ENCODE measurements at places on chromosomes 13 and 19.

- no peak for DNase-seq
Measured at GRCh38 chr13:95317039-95317989, 16.1 kb upstream of the ABCC4 start.

DNA sequence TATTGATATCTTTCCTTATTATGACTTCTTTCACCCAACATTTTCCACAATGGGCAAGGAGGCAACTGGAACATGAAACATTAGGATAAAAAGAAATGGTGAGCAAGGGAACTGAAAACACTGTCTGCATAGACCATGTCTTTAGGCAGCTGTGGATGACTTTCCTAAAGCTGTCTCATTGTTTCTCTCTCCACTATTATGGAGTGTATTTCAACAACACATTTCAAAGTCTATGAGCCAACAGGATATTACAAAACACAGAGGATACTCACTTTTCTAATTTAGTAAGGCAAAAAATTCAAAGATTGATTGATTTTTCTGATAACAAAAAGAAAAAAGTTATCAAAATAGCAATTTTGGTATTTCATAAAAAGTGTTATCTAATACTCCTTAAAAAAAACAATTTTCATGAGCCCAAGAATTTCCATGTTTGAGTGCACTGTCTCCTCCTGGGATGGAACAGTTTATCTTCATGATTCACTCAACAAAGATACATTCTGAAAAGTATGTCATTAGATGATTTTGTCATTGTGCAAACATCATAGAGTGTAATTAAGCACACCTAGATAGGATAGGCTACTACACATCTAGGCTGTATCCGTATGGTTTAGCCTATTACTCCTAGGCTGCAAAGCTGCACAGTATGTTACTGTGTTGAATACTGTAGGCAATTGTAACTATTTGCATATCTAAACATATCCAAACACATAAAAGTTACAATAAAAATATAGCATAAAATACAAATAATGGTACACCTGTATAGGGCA, 1568.4 kb downstream of the SLITRK5 start:
- DNase-seq: no peak

- DNase-seq: no peak
Measured at GRCh38 chr19:18749362-18750231, 41.5 kb downstream of the COMP start.

DNA sequence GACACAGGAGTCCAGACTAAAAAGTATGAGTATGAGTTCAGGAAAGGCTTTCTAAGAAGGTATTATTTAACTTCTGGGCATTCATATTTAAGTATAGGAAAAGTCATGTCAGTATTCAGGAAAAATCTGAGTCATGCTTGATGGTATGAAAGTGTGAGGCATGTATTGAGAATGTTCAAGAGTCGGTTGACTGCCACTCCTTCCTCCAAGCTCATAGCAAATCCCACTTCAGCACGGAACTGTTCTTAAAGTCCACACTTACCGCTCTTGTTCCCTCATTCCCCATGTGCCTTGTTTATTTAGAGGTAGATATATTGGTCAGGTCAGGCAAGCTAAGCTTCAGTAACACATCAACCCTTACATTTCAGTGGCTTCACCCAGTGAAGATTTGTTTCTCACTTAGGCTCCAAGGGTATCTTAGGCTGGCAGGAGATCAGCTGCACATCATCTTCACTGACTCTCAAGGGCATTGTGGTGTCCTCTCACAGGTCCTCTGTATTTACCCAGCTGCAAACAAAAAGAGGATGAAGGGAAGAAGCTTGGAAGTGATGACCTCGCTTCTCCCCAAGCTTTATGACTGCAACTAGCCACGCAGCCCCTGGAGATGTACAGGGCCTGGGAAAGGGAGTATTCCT, 1189.2 kb downstream of the EFNB2 start:
- DNase-seq: no peak

- DNase-seq: no peak
Measured at GRCh38 chr19:13064092-13064489, 38.6 kb downstream of the LYL1 start.

DNA sequence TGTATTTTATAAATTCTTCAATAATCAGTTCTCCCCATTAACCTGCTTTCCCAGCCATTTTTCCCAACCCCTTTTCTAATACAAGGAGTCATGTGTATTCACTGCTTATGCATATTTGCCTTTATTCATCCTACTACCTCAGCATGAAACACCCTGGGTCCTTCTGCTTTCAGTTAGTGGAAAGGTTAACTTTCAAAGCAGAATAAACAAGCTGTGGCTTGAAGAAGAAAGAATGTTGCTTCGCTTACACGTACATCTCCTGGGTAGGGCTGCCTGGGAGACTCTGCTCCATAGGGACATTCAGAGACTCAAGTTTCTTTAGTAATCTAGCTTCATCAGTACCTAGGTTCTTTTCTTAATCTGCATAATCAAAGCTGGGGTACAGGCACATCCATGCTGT, 567.8 kb upstream of the SLC10A2 start:
- no peak for DNase-seq

- DNase-seq: no peak
Measured at GRCh38 chr13:37385956-37386670, 212.5 kb downstream of the POSTN start.

- no peak for DNase-seq
Measured at GRCh38 chr13:106558527-106558926, 9.4 kb downstream of the ARGLU1 start.

DNA sequence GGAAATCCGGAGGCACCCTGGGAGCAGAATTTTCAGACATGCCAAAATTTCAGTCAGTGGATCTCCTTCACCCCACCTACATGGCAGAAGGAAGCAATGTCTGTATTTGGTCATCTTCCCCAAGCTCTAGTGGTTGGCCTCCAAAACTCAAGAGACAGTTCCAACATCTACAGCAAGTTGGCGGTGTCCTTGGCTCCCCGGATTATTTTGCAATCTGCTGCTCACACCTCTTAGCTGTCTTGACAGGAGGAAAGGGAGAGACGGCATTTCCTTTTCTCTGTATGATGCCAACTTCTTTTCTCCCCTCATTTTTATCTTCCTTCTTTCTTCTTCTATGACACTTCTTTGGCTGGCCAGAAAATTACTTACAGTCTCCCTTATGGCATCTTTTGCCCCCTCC, 159.9 kb downstream of the SUCLA2 start:
- no peak for DNase-seq

DNA sequence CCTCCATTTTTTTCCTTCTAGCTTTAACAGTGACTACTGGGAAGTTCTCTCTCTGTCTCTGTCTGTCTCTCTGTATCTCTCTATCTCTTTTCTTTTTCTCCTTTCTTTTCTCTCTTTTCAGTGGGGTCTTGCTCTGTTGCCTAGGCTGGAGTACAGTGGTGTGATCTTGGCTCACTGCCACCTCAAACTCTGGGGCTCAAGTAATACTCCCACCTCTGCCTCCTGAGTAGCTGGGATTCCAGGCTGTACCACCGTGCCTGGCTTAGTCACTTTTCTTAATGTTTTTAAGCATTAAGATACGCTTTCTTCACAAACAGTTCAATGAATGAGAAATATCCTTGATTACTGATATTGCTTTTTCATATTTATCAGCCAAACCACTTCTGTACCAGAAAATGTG, 13.1 kb downstream of the PCCA start:
- no peak for DNase-seq

GRCh38 chr19:3687774-3688706, 12.2 kb downstream of the PIP5K1C start:
- DNase-seq: peak; percentile 69

DNA sequence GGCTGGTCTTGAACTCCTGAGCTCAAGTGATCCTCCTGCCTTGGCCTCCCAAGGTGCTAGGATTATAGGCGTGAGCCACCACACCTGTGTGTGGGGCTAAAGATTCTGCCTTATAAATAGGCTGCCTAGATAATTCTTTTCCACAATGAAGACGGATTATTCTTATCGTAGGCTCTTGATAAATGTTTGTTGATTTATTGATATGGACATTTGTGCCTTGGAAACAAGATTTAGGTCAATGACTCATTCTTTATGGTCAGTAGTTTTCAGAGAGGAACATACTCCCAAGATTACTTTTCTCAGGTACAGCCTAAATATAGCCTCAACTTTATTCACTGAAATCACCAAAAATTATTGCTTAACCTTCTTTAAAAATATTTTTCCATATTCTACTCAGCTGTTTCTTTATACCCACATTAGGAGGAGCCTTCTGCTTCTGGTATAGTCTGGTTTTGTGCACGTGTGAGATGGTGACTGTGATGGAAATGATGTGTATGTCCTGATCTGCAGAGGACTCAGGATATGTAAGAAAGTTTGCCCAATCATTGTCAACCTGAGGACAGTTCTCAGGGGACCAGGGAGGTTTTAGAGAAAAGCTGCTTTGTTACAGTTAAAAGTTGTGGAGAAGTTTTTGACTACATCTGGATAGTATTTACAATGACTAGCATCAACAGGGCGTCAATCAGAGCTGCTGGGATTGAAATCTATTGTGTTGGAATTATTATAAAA, 208.9 kb downstream of the DNAJC15 start:
- no peak for DNase-seq

- no peak for DNase-seq
Measured at GRCh38 chr19:49103331-49104085, 10.7 kb upstream of the LIN7B start.

DNA sequence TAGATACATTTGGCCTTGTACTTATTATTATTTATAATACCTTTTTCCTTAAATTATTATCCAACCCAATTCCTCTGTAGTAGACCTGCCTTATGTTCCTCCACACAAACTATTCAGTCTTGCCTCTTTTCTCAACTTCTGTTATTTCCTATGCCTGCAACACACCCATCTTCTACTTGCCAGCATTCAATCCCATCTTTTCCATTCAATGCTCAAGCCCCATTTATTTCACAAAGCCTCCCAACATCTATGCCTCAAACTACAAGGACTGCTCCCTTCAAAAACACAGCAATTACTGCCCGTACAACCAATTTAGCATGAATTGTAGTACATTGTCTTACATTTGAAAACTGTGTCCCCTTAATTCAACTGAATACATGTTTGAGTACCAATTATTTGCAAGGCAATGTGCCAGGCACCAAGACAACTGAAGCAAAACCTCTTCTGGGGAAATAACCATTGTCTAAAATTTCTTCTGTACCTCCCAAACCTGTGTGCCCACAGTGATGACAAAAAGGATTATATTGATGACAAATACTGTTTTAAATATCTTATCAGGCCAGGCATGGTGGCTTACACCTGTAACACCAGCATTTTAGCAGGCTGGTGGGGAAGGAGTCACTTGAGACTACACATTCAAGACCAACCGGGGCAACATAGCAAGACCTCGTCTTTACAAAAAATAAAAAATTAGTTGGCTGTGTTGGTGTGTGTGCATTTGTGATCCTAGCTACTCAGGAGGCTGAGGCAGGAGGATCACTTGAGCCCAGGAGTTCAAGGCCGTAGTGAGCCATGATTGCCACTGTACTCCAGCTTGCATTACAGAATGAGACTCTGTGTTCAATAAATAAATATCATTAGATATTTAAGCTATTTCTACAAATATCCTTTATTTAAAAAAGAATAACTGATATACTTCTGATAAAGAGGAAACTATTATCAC, 35.1 kb downstream of the ELF1 start:
- DNase-seq: no peak

DNA sequence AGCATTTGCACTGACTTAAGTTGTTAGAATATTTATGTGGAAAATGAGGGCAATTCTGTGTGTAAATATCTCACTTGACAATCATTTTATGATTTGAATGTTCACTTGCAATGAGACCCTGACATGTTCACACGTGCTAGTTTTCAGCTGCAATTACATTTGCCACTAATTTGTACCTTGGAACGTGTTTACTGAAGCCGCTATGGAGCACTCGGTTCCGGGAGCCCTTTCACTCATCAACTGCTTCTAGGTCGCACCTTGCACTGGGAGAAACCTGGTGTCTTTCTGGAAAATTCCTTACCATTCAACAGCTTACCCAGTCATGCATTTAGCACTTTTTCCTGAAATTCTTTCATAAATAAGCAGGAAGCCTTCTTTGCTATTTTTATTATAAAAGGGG, 229.6 kb downstream of the ZIC5 start:
- DNase-seq: no peak

DNA sequence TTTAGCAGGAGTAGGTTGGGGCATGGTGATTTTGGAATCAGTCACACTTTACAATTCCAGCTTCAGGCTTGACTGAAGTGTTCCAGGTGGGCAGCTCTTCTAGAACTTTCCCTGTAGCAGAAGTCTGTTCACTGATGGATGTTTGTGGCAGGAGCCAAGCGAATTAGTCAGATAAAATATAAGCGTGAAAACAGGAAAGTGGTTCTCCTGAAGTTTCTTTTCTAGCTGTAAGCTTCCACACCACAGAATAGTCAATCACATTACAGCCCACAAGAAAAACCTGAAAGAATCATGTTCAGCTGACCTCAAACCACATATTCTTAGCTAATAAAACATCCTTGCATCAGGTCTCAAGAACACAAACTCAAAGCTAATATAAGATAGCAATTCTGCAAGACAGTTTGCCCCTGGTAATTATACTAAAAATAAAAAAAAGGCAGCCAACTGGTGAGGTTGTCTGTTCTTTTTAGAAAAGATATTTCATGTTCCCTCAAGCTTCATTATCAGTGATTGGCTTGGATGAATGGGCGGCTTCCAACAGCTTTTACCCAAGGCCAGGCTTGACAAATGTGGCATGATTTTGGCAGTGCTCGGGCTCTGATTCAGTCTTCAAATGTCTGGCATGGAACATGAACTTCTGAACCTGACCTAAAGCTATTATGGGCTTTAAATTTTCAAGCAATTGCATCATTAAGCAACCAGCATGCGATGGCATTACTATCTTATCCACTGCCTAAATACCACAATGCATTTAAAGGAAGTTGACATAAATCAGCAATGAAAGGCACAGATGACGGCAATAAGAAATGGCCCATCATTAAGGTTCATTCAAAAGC, 136.8 kb downstream of the DCLK1 start:
- DNase-seq: no peak

DNA sequence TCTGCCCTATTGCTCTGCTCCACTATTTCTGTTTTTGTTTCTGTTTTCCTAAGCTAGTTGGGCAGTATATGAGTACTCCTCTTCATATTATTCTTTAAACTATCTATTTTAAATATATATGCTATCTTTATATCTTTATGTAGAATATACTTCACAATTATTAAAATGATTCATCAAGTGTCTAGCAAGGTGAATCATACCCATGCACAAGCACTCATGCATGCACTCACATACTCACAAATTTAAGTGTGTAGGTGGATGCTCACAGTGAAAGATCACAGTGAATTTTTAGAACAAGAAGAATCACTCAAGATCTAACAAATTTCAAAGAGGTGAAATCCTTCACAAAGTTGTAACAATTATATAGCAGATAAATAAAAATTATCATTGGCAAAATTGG, 435.6 kb upstream of the SLITRK5 start:
- DNase-seq: no peak

- DNase-seq: no peak
Measured at GRCh38 chr13:50179977-50180376, 164.7 kb downstream of the KCNRG start.

DNA sequence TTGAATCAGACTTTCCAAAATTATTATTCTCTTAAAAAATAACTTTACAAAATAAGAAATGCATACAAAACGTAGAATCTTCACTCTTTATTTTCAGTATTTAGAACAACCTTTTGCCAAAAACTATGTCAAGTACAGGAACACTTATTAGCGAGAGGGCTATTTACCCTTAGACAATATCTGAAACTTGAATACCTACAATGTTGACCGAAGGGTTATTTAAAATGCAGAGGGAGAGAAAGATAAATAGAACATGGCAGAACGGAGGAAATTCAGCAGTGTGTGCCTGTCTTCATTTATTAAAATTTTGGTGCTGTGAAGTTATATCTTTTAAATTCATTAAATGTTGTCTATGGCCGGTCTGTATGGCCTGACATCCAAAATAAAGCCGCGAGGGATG, 198.8 kb downstream of the EFNB2 start:
- DNase-seq: no peak

GRCh38 chr13:72537395-72537780, 190.0 kb downstream of the MZT1 start:
- DNase-seq: no peak
